ENCODE measurements at places on chromosomes 7 and 10. TPM values are rescaled to one million over a fixed set of nuclear protein-coding genes. Genes with fewer than 3 reads are reported as not detected.

The PWWP2B gene
- 3.2 TPM for total RNA-seq

The LIPM gene
- not detected for total RNA-seq

The GPR141 gene
- total RNA-seq, result not detected

DNA sequence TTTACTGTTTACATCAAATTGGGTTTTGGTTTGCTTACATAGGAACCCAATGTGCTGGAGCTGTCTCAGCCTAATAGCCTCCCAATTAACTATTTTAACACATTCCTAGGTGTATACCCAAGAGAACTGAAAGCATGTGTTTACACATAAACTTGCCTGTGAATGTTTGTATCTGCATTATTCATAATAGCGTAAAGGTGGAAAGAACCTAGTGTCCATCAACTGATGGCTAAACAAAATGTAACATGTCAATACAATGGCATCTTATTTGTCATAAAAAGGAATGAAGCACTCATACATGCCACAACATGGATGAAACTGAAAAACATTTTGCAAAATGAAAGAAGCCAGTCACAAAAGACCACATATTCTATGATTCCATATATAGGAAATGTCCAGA is 160.6 kb upstream of the EEPD1 start:
- DNase-seq, result no peak

DNA sequence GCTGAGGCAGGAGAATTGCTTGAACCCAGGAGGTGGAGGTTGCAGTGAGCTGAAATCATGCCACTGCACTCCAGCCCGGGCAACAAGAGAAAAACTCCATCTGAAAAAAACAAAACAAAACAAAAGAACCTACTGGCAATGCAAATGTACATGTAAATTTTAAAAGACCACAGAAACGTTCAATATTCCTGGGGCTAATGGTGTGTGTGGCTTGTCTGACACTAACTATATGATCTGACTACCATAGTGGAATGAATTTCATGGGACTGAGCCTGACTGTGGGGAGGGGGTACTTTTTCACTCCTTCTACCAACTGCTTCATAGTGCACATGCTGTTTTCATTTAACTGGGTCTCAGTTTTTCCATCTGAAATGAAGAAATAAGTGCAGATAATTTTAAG is 69.6 kb downstream of the ITPRID1 start:
- DNase-seq, result no peak

DNA sequence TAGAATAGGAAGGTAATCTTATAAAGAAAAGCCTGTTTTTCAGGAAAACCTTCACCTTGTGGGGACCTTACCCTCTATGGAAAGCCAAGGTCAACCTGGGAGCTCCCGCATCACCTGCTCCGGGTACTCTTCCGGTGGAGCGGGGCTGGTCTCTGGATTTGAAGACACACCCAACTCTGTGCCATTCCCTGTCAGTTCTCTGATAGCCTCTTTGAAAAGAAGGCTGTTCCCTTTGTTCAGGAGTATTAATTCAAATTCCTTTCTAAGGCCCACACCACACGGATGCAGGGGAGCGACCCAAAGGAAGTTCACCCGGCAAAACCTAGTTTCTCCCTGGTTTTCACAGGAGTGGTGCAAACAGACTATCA is 10.7 kb downstream of the CTBP2 start:
- no peak for DNase-seq

- no peak for DNase-seq
Measured at GRCh38 chr10:84261236-84261915, 16.5 kb downstream of the RGR start.
